ENCODE measurements at places on chromosomes 12 and 14.

GRCh38 chr14:69828354-69828753 lies 31.3 kb upstream of the SLC10A1 start:
- no peak for DNase-seq

GRCh38 chr12:74820324-74820723 lies 282.7 kb downstream of the ATXN7L3B start:
- DNase-seq = no peak

GRCh38 chr14:94992046-94992445 lies 165.3 kb downstream of the DICER1 start:
- no peak for DNase-seq

- DNase-seq = no peak
These were observed 27.7 kb downstream of the CLMN start for GRCh38 chr14:95291859-95292542.

GRCh38 chr14:38098074-38098836 lies 109.4 kb upstream of the SSTR1 start:
- no peak for DNase-seq
